ENCODE measurements at places on chromosomes 1 and 21.

DNA sequence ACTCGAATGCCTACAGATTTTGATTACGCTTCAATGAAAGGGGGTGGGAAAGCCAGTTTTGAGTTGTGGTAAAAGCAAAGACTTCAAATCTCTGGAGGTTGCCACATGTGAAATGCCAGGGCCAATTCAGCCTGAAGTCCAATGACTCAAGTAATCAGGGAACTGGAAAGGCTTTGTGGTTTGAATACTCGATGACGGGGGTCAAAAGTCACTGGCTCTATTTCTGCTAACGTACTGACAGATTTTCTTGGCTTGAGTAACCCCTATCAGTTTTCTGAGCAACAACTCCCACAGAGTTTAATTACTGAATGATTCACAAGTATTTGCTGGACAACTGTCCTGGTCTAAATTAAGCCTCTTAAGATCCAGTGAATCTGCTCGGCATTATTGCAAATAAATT lies 152.2 kb downstream of the SIPA1L2 start:
- peak; percentile 78 for DNase-seq

DNA sequence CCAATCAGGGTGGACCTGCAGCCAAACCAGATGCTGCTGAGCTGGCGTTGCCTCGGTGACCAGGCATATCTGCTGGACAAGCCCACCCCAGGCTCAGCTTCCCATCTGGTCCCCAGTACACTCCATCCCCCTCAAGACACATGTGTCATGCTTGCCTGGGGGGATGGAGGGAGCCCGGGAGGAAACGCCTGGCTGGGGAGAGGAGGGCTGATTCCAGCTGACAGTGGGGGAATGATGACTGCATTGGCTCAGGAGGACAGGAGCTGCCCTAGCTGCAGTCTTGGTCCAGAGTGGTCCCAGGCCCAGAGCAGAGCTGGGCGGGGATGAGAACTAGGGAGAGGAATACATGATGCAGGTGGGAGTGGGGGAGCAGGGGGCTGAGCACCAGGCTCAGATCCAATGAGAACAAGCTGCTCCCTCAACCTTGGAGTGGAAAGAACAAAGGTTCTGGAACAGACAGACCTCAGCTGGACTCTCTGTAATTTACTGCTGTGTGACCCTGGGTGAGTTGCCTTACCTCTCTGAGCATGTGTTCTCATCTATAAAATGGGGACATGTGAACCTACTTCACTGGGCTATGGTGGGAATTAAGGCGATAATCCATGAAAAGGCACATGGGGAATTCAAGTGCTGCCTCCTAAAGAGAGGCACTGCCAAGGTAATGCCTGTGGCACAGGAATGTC lies 23.1 kb upstream of the ECE1 start:
- DNase-seq = peak; percentile 48

- DNase-seq = no peak
Measured at GRCh38 chr1:3645247-3645646, 4.7 kb downstream of the WRAP73 start.

DNA sequence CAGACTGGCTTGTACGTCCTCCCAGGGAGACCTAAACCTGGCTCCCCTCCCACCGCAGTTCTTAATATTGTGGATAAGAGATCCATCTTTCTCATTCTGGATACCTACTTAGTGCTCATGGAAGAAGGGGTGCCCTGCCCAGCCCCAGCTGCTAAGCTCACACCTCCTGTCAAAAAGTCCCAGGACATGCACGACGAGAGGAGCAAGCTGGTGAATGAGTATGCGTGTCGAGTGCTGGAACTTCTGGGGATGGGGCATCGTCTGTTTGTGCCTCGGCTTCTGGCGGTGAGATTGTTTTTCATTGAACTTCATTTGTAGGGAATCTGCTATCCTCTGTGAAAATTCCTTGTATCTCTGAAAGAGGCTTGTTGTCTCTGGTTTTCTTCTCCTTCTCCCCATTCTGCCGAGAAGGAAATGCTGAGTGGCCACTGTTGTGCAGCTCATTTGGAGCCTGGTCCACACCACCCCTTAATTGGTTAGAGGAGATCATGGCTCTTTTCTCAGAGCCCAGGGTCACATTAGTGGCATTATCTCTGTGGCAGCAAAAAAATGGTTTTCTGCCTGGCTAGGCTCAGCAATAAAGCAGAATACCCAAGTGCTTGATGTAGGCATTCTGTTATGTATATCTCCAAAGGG lies 199.4 kb upstream of the CACYBP start:
- DNase-seq = peak; percentile 8

GRCh38 chr1:211741788-211742187 lies 66.4 kb upstream of the NEK2 start:
- DNase-seq = no peak

GRCh38 chr1:12475101-12475500 lies 142.9 kb downstream of the DHRS3 start:
- no peak for DNase-seq

DNA sequence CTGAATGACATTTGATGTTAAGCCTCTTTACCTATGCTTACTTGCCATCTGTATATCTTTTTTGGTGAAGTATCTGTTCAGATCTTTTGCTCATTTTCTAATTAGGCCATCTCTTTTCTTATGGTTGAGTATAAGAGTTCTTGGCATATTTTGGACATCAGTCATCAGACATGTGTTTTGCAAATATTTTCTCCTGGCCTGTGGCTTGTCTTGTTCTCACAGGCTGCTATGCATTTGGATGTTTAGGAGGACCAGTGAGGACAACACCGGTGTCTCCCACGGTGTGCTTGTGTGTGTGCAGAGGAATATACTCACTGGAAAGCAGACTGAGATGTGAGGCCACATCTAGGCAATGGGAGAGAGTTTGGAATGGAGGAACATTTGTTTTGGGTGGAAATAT lies 87.1 kb upstream of the LYST start:
- DNase-seq = peak; percentile 80

DNA sequence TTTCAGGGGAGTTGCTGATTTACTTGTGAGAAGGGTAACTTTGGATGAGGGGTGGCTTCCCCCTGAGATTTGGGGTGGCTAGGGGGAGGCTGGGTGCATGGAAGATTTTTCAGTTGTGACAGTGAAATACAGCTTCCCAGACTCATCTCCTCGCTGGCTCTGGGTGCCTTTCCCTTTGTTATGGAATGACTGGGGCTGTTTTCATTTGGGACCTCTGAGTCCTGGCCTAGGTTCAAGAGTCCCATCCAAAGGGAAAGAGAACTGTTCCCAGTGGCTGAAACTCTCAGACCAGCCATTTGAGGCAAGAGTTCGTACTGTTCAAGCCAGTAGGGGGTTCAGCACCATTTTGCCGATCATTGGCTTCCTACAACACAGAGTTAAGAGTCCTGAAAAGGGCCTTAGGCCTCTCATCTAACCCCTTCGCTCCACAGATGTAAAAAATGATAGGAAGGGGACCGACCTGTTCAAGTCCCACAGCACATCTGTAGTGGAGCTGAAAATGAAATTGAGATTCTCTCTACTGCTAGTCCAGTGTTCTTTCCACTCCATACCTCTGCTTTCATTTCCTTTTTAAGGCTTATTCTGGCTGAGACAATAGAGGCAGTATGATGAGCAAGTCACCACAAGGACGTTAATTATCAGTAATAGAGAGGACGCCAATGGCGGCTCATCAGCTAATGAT lies 958 bp downstream of the DDR2 start:
- DNase-seq = peak; percentile 63

GRCh38 chr1:99662539-99663080 lies 16.7 kb downstream of the PALMD start:
- peak; percentile 98 for DNase-seq

GRCh38 chr1:76294482-76295194 lies 220.1 kb downstream of the ST6GALNAC3 start:
- DNase-seq = no peak

DNA sequence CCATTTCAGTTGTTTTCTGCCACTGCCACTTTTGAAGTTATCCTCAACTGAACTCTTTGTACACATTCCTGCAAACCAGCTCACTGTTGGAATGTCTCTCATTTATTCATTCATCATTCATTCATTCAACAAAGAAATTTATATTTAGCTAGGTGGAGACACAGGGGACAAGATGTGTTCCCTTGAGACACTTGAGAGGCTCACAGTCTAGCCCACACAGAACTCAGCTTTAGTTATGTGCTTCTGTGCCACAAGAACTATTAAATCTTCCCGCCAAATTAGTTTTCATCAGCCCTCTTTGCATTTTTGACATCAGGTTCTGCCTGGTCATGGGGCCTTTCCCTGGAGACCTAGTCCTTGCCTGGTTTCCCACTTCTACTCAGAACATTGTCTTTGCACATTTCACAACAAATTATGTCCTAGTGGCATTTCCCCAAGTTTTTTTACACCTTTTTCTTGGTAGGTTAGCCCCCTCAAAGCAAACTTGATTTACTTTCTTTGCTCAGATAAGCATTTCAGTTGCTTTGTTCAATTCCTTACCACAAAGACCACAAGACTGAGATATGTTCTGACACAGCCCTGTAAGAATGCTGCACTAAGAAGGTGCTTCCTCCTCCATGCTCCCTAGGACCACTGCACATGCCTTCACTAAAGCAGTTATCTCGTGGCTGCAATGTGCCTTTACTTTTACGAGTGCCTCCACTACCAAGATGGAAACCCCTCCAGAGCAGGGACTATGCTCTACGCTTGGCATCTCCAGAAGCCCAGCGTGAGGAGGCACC lies 31.0 kb downstream of the ILDR2 start:
- peak; percentile 52 for DNase-seq

Measured in fibroblast of pulmonary artery (primary cell).